ENCODE measurements at places on chromosomes 6 and 20.

DNA sequence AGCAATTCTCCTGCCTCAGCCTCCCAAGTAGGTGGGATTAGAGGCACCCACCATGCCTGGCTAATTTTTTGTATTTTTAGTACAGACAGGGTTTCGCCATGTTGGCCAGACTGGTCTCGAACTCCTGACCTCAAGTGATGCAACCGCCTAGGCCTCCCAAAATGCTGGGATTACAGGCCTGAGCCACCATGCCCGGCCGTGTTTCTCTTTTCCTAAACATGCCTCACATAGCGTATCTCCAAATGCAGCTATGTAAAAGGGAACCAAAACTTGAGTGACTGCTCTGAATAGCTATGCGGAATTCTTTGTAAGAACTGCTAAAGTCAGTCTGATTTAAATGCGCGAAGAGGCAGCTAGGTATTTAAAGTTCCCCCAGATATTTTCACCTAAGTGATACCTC is 20.5 kb downstream of the BPIFA2 start:
- DNase-seq = no peak

- no peak for DNase-seq
Observed at GRCh38 chr6:110534731-110535492, 58.5 kb upstream of the SLC22A16 start.

DNA sequence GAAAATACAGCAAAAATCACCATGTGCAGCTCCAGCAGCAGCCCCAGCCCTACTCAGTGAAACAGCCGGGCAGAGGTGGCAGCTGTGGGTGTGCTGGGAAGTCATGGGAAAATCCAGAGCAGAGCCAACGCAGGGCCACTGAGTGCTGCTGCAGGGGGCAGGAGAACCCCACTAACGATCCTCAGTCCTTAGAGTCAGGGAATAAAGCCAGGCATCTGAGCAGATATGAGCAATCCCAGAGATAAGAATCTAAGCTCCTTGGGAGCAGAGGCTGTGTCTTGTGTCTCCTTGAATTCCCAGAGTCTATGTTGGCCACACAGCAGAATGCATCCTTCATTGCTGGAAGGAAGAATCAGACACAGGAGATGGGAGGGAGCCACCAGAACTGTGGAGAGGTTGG is 493.1 kb upstream of the MAP3K7 start:
- no peak for DNase-seq

DNA sequence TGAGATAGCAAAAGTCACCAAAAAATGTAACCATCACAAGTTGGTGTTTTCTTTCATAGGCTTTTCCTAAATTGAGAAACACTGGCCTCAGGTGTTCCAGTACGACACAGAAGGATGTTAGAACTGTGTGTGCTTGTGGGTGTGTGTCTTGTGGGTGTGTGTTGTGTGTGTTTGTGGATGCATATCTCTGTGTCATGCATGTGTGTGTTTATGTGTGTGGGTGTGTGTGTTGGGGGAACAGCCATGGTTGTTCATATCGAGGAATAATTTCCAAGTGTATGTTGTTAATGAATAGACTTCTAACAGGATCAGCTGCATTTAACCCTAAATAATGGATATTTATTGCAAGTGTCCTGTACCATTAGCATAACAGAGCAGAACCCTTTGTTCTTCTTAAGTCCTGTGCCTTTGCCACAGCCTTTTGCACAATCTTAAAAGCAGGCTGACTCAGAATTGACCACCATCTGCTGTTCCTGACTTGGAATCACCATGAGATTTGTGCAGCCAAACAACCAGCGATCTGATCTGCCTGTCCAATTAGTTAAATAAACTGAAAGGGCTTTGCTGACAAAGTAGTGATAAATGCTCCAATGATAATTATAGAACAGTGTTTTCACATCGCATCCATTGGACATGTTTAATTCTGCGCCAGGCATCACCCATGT is 7.6 kb downstream of the CD93 start:
- DNase-seq = no peak

GRCh38 chr6:11251553-11252360 is 19.3 kb upstream of the NEDD9 start:
- DNase-seq = no peak

GRCh38 chr6:168877821-168878282 is 375.8 kb downstream of the THBS2 start:
- DNase-seq = peak; percentile 47

DNA sequence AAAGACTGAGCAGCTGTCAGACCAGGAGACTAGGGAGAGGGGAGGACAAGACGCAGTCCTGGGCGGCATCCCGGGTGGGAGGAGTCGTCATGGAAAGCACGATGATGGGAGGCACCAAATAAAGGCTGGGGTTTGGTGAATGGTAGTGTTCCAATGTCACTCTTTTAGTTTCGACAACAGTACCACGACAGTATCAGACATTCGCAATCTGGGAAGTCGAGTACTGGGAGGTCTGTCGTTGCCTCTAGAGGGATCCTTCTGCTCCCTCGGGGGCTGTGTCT is 32.1 kb downstream of the PSMG4 start:
- DNase-seq = no peak

- DNase-seq = no peak
Observed at GRCh38 chr6:21533678-21534077, 59.9 kb upstream of the SOX4 start.

DNA sequence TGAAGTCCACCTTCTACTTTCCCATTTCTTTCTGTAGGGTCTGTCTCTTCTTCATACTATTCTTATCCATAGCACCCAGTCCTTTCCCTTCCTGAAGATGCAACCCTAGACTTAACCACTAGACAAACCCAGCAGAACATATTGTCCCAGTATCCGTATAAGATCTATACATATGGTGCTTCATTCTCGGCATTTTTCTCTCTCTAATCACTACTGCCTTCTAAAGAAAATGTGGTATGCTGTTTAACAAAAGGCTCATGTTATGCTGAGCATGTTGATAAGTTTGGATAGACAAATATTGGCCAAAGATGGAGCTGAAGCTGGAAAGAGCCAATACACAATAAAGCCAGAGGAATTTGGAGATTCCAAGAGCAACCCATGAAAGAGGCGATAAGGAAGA is 212.6 kb downstream of the MAFB start:
- DNase-seq = no peak

DNA sequence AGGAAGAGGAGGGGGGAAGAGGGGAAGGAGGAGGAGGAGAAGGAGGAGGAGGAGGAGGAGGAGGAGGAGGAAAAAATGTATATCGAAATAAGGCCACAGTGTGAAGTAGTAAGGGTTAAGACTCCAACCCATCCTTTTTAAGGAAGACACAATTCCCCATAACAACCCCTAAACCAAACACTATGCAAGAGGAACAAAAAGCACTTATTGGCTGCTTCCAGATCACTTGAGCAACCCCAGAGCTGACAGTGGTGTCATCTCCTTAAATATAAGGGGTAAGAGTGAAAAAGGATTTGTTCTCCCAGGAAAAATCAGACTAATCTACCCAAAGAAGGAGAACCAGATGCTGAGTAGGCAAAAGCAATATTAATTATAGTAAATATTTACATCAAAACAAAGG is 169.1 kb upstream of the SASH1 start:
- no peak for DNase-seq

- no peak for DNase-seq
Observed at GRCh38 chr6:100633096-100633777, 168.5 kb upstream of the SIM1 start.

DNA sequence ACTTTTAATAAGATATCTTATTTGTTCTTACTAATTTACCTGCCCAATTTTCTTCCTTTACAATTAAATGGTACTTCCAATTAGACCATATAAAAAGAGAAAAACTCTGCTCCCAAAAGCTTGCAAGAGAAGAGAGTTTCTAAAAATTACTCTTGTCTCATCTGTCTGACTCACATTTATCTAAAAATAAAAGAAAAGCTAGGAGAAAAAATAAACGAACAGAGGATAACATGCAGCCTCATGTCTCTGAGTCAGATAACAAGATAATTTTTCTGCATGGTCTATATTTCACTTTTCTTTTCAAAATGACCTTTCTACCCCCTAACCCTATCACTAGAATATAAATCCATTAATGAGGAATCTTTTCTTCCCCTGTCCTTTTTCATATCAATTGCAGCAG is 127.2 kb upstream of the TCF21 start:
- no peak for DNase-seq

- DNase-seq = no peak
Observed at GRCh38 chr6:25463441-25463840, 184.3 kb downstream of the CARMIL1 start.

GRCh38 chr6:139533573-139534471 is 159.4 kb upstream of the CITED2 start:
- DNase-seq = no peak

GRCh38 chr20:62285722-62286121 is 17.1 kb upstream of the ADRM1 start:
- DNase-seq = no peak

- DNase-seq = no peak
Observed at GRCh38 chr6:116443105-116443504, 18.1 kb upstream of the CALHM6 start.

DNA sequence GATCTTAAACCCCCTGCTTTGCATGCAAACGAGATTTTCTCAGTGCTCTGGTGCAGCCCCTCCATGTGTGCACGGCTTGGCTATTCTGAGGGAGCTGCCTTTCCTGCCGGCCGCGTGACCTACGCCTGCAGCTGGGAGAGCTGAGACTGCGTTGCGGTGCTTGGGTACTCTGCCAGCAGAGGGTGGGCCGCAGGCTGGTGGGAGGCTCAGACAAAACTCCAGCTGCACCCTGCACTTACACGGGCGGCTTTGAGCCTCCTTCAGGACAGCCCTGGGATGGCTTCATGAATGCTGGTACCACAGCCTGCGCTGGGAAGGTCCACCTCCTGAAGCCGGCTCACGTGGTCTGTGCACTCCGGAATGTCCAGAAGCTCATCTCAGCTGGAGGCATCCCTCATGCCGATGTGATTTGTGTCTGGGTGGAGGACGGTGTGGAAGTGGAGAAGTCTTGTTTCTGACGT is 223.7 kb downstream of the DLL1 start:
- DNase-seq = no peak

DNA sequence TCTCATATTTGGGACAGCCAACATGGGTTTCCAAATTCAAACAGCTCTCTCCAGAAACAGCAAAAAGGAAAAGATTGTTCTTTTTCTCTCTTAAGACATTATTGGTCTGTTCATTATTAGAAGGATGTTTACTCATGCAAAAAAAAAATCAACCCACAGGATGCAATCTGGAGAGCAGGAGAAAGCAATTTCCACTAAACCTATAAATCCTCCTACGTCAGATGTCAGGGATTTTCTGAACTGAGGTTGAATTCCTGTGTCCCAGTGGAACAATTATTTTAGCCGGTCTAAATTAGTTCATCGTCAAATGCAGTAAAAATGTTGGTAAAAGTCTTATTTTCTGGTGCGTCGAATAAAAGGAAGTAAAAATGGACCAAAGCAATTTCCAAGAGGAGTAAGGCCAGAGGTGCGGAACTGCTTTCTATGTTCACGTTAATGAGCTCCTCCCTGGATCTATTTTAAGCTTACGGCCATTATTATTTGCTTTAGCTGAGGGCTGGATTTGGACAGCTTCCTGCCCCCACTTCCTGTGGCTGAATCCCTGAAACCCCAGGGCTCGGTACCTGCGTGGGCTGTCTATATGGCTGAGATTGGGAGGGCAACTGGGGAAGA is at the start of gene GABRR1:
Gene GABRR1 (minus strand): TSS at position 60 of the 612 bp plus-strand sequence. CDS start 36 bp downstream, at position 24.
- DNase-seq = no peak

DNA sequence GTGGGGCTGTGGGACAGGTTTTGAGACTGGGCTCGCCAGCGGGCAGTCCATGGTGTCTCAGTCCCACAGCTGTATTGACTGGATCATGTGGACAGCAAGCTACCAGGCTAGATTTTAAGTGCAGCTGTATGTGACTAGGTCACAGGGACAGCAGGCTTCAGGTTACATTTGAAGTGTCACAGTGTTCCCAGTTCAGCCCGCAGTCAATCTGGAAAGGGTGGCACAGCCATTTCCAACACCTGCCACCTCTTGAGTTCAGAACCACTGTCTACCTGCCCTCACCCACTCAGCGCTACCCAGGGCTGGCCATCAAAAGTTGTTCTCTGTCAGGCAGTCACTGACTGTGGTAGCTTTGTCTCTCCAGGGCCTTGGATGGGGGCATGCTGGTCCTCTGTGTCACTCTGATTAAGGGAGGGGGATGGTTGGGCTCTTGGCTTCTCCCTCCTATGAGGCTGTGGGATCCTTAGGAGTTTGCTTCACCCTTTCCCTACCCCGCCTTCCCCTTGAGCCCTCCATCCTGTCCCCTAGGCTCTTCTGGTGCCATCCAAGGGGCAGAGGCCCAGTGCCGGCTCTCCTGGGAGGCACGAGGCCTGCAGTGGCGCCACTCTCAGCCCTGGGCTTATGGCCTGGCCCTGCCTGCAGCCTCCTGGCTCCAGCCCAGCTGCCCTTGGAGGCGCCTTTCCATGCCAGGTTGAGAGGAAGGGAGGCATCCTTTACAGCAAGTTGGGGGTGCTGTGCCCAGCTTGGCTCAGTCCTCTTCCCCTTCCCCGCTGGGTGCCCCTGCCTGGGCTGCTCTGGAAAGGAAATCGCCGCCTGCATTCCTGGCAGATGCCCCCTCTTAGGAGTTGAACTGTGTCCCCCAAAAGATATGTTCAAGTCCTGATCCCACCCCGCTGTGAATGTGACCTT is 44.9 kb downstream of the PNLDC1 start:
- DNase-seq = no peak

Data from NCI-H2081 (cell line).